ENCODE measurements at places on chromosomes 13 and 19.
A peak's percentile ranks its signal among the peaks of the same experiment; 100 is the strongest.

DNA sequence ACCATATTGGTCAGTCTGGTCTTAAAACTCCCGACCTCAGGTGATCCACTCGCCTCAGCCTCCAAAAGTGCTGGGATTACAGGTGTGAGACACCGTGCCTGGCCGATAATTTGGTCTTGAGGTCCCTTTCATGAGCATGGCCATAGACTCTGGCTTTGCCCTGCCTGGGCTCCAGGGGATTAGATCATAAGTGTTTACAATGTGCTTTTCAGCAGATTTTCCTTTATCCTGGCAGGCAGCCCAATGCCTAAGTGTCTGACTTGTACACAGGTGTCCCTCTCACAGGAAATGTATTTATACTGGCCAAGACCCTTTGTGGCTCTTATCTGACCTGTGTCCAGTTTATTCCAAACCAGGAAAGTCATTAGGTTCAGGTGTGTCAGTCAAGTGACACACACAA lies 15.9 kb downstream of the BCAM start:
- DNase-seq = no peak

GRCh38 chr13:51793570-51794271 lies 10.2 kb downstream of the DHRS12 start:
- peak; percentile 90 for DNase-seq

- no peak for DNase-seq
These were observed 28.6 kb downstream of the NAXD start for GRCh38 chr13:110643768-110644421.

- DNase-seq = peak; percentile 51
These were observed 88.6 kb downstream of the DPF1 start for GRCh38 chr19:38135150-38135998.

GRCh38 chr19:1491849-1492170 lies 829 bp downstream of the REEP6 start:
- no peak for DNase-seq

DNA sequence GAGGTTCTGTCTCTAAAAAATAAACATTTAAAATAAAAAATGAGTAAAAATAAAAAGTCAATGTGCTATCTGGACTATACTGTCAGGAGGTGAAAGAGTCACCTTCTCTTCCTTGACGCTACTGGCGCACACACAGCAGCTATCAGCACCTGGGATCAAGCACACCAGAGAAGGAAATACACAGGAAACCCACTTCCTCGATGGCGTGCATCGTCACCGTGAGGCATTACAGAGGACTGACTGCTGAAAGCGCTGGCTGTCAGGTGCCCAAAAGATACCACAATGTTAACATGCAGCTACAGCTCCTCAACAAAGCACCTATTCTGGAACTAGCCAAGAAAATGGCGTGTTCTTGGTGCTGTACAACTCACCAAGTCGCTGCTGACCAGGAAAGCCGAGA lies 6.1 kb downstream of the SLC35E1 start:
- DNase-seq = no peak

DNA sequence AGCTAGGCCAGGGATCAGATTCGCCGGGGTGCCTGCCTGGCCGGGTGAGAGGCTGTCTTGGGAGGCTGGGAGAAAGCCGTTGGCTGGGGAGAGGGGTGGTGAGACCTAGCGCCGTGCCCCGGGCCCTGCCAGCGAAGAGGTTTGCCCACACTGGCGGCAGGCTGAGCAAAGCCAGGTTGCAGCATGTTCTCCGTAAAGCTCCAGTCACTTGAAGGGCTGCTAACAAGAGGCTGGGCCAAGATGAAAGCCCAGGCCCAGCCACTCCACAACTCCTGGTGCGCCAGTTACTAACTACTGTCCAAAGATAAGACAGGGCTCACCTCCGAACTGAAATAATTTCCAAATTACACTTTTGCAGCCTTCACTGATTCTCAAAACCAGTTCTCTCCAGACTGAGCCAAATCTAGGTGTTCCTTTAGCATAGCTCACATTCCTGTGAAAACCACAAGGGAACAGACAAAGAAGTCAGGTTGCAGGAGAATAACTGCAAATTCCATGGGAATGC lies 16.3 kb downstream of the ELAVL1 start:
- peak; percentile 52 for DNase-seq

DNA sequence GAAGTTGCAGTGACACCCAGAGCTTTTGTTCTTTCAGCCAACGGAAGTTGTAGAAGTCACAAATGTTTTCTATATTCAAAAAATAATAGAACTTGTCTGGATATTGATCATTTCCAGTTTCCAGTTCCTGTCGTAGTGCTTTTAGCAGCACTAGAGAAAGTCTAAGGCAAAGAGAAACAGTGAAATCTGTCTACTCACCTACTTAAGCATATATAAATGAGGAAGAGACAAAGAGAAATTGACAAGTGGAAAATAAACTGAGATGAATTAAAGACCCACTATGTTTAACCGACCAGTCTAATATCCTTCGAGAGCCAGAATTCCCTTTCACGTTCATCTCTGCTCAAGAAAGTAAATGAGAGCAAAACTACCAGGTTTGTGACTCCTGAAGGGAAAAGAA lies 36.7 kb downstream of the DACH1 start:
- no peak for DNase-seq

DNA sequence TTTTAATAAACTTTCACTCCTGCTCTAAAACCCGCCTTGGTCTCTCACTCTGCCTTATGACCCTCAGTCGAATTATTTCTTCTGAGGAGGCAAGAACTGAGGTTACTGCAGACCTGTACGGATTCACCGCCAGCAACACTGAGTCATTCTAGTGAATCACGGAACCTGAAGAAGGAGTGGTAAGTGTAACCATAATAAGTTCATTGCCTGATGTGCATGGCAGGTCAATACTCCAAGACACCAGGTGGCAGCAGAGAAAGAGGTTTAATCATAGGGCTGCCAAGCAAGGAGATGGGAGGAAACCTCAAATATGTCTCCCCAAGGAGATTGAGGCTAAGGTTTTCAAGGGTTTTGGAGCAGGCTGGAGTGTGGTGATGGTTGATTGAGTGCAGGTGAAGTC lies 204.3 kb upstream of the IPO5 start:
- peak; percentile 91 for DNase-seq

- DNase-seq = no peak
These were observed 167.1 kb upstream of the SOX1 start for GRCh38 chr13:111899714-111900389.

GRCh38 chr19:51760697-51761356 lies at the start of gene FPR2:
Gene FPR2 (plus strand): TSS chr19:51761180. CDS start chr19:51768659, 7,479 bp downstream.
- no peak for DNase-seq

GRCh38 chr13:113620036-113620796 lies 35.7 kb downstream of the TFDP1 start:
- no peak for DNase-seq

- no peak for DNase-seq
These were observed 857 bp downstream of the IER2 start for GRCh38 chr19:13150931-13151604.

- peak; percentile 58 for DNase-seq
These were observed 3.6 kb upstream of the CEACAM3 start for GRCh38 chr19:41792513-41793413.

- no peak for DNase-seq
These were observed 569 bp upstream of the MCF2L start for GRCh38 chr13:112968380-112968909.

GRCh38 chr19:51535535-51535934 lies 4.1 kb upstream of the SIGLEC6 start:
- no peak for DNase-seq

GRCh38 chr13:73708393-73708985 lies 425.7 kb downstream of the KLF12 start:
- DNase-seq = peak; percentile 83

- no peak for DNase-seq
These were observed 144.1 kb downstream of the PRR20E start for GRCh38 chr13:57311009-57311586.

DNA sequence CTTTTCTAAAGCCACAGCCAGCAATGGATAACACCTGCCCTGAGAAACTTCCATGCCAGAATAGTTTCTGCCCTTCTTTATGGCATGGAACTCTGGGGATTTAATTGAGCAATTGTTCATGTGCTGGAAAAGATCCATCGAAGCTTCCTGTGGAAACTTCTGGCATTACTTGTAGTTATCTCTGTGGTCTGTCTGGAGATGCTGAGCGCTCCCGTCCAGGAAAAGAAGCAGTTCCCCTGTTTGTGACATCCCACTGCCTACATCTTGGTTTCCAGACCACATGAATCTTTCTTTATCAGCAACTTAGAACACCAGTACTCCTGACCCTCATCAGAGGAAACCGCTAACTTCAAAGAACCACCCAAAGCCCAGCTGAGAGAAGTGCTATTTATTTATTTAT lies 24.6 kb downstream of the FLT1 start:
- no peak for DNase-seq

DNA sequence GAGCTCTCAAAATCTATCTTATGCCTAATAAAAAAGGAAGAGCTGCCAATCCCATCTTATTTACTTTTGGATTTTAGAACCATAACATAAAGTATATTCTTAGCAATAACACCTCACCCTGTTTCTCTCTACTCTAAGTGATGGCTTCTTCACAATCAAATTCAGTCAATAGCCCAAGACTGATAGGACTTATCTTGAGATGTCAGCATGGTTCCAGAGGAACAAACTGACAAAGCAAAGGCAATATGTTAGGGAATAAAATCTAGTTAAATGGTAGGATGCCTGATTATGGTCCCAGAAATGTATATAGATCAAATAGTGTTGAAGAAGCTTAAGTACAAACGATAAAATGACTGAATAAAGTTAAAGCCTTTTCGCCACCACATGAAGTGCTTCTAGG lies 36.3 kb downstream of the DACH1 start:
- no peak for DNase-seq

DNA sequence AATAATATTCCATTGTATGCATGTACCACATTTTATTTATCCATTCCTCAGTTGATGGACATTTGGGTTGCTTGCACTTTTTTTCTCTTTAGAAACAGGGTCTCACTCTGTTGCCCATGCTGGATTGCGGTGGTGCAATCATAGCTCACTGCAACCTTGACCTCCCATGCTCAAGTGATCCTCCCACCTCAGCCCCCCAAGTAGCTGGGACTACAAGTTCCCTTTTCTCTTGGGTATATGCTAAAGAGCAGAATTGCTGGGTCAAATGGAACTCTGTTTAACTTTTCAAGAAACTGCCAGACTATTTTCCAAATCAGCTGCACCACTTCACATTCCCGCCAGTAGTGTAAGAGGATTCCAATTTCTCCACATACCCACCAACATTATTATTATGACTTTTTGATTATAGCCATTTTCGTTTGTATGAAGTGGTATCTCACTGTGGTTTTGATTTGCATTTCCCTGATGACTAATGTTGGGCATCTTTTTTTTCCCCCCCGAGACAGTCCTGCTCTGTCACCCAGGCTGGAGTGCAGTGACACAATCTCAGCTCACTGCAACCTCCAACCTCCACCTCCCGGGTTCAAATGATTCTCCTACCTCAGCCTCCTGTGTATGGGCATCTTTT lies 7.6 kb upstream of the IPO5 start:
- DNase-seq = peak; percentile 44

DNA sequence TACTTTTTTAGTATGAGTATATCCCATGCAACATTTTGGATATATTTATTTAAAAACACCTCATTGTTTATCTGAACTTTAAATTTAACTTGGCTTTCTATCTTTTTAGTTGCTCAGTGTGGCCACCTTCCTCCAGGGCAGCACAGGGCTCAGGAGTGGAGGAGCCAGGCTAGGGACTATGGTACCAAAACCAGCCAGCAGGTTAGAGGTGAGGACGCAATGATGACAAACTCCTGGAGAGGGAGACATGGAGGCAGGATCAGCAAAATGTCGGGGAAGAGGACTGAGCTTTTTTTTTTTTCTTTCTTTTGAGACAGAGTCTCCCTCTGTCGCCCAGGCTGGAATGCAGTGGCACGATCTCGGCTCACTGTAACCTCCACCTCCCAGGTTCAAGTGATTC lies 29.6 kb upstream of the CALM3 start:
- DNase-seq = peak; percentile 41

DNA sequence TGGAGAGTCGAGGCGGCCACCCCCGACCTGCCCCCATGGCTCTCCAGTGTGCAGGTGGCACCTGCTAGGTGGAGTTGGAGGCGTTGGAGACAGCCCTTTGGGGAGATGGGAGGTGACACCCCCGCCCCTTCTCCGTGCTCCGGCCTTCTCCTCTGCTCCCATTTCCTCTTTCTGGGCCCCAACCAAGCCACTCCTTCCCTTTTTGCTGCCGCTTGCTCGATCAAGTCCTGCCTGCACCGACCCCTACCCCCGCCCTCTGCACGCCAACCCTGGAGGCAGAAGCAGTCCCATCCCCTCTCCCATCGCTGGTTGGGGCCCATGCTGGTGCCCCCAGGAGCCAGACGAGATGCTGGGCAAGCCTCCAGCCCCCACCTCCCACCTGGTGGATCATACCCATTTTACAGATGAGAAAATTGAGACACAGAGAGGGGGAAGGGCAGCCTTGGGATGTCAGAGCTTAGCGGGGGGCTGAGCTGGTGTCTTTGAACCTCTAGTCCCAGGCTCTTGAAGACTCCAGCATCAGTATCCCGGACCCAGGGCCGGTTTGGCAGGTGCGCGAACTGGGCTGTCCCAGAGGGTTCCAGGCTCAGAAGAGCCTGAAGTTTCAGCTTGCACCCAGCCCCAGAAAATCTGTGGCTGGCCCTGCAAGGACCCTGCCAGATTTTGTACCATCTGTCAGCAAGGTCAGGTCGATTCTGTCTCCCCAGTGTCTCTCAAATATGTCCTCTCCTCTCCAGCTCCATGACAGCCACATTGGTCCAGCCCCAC lies 10.3 kb downstream of the GNA15 start:
- no peak for DNase-seq

GRCh38 chr19:39200803-39201115 lies 3.3 kb downstream of the SYCN start:
- no peak for DNase-seq

GRCh38 chr19:42445948-42446347 lies 3.2 kb upstream of the CXCL17 start:
- no peak for DNase-seq

GRCh38 chr19:33819880-33820781 lies 23.5 kb downstream of the KCTD15 start:
- peak; percentile 99 for DNase-seq

GRCh38 chr13:25771641-25772478 lies 280.0 kb downstream of the SHISA2 start:
- DNase-seq = peak; percentile 38

GRCh38 chr19:36060430-36060829 lies 5.7 kb downstream of the WDR62 start:
- peak; percentile 64 for DNase-seq

- no peak for DNase-seq
These were observed 11.5 kb upstream of the SUPT20H start for GRCh38 chr13:37070956-37071355.

- no peak for DNase-seq
These were observed 400.0 kb upstream of the TSHZ3 start for GRCh38 chr19:31749231-31749630.

DNA sequence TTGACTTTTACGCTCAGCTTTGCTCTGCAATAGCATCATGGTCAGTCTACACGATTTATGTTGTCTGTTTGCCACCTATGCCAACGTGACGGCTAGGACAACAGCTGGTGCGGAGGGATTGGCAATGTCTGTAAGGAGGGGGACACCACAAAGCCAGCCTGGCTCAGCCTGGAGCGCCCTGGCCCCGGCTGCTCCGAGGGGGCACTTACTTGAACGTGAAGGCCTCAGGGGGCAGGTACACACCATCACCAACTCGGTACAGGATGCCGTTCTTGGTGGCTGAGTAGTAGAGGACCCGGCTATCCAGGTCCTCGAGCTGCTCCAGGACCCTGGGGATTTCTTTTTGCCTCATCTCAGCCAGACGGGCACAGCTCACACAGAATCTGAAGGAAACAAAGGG lies 26.4 kb upstream of the EIF3G start:
- no peak for DNase-seq

- DNase-seq = no peak
These were observed 38.7 kb downstream of the ATP11A start for GRCh38 chr13:112728375-112729126.

GRCh38 chr19:47356900-47357299 lies 7.8 kb downstream of the DHX34 start:
- DNase-seq = no peak
